ENCODE measurements at places on chromosomes 3 and 15. TPM values are rescaled to one million over a fixed set of nuclear protein-coding genes. Genes with fewer than 3 reads are reported as not detected.
A peak's percentile ranks its signal among the peaks of the same experiment; 100 is the strongest.

DNA sequence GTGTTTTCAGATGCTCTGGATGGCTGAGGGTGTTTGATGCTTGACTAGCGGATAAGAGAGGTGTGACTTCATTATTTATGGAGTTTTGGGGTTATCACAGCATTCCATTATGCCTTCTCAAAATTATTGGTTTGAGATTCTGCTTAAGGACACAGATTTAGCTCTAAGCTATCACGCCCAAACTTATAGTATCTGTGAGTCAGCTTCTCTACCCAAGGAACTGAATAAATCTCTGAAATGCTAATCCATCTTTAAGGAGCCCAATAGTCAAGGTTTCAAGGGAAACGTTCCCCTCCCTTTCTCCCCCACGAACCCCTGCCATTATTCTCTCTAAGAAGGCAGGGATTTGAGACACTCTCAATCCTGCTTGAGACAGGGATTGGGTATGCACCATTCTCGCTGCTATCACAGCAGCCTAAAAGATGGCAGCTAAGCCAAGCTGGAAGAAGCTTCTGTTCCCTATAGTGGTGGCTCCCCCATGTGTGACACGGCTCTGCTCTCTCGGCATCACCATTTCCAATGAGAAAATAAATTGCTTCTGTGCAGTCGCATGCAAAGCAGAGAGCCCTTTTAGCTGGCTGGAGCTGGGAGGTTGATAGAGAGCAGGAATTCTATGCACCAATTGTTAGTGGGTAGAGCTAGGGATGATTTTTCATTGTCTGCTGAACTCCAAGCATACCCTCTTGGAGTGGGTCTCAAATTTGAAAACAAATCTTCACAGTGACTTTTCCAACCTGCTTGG, 151.1 kb downstream of the IL20RB start:
- no peak for DNase-seq

GRCh38 chr3:136512381-136512780, 239.8 kb downstream of the STAG1 start:
- DNase-seq, result no peak

GRCh38 chr3:150268426-150269391, 139.4 kb upstream of the TSC22D2 start:
- DNase-seq, result no peak

GRCh38 chr3:177598097-177598833, 401.0 kb upstream of the TBL1XR1 start:
- no peak for DNase-seq

The CFAP44 gene
- total RNA-seq, result 2.1 TPM

The PDIA5 gene
- 8.8 TPM for total RNA-seq

- no peak for DNase-seq
Observed at GRCh38 chr3:122247087-122247824, 63.8 kb downstream of the CASR start.

DNA sequence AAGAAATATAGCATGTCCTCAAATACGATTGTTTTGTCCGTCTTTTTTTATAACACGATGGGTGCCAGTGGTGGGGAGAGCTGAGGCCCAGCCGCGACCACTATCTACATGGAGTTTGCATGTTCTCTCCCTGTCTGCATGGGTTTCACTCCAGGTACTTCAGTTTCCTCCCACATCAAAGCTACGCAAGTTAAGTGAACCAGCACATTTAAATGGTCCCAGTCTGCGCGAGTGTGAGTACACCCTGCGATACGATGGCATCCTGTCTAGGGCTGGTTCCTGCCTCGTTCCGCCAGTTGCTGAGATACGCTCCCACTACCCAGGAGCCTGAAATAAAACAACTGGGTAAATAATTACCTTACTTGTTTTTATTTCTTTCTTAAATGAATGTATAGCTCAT, 40.6 kb downstream of the ATP13A3 start:
- no peak for DNase-seq

DNA sequence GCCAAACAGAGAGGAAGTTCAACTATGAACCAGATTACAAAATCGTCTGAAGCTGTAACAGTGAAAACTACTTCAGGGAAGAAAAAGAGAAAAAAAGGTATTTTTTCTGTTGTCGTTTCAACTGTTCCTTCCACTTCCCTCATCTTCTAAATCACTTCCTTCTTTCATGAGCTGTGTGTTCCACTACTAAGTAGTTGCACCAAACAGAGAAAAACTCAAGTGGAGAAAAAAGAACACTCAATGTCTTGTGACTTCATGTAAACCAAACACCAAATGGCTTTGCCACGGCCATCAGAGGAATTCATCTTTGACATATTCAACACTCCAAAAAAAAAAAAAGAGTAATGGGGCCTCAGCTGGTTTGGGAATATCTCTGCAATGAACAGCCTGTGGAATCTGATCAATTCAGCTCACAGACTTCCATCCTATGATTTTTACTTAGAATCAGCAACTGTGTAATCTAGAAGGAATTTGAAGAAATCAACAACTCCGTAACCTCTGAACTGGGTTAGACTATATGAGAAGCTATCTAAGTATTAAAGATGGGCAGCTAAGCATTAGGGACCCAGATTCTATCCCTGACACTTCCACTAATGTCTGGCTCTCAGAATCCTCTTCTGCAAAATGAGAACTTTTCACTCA, 47.5 kb upstream of the RNF7 start:
- no peak for DNase-seq

GRCh38 chr15:71792521-71792920, 17.8 kb upstream of the NR2E3 start:
- DNase-seq, result no peak

The TF gene
- 5.8 TPM for total RNA-seq

The CD200 gene
- 1.4 TPM for total RNA-seq

GRCh38 chr3:136194409-136195257, 1.5 kb downstream of the MSL2 start:
- peak; percentile 80 for DNase-seq

DNA sequence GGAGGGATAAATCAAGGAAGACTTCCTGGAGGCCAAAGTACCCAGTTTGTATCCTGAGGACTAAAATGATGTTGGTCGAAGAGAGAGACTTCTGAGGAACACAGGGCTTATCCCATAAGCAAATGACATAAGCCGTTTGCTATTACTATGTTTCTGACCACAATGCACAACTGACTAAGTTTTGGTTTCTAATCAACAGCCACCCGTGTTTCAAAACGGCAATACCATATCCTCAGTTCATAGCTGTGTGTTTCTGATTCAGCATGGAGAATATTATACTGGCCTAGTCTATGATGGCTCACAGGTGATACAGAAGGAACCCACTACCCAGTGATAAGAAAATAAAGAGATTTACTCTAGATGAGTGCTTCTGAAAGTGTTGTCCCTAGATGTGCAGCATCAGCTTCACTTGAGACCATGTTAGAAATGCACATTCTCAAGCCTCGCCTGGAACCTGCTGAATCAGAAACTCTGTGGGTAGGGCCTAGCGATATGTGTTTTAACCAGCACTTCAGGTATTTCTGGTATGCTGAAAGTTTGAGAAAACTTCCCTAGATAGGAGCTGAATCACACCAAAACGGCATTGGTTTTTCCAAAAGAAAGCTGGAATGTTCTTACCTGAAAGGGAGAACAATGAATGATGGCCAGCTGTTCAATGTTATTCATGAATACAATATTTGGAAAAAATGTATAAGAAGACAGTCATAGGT, 639.7 kb upstream of the NR2F2 start:
- no peak for DNase-seq

GRCh38 chr3:60313951-60314461, 937.2 kb downstream of the FHIT start:
- DNase-seq, result no peak

GRCh38 chr3:12716605-12717151, 42.4 kb downstream of the TMEM40 start:
- DNase-seq, result no peak

- DNase-seq, result peak; percentile 35
Observed at GRCh38 chr15:84762840-84763572, 14.6 kb downstream of the ZNF592 start.

The SLC6A1 gene
- 2.1 TPM for total RNA-seq

The SCAANT1 gene
- not detected for total RNA-seq

DNA sequence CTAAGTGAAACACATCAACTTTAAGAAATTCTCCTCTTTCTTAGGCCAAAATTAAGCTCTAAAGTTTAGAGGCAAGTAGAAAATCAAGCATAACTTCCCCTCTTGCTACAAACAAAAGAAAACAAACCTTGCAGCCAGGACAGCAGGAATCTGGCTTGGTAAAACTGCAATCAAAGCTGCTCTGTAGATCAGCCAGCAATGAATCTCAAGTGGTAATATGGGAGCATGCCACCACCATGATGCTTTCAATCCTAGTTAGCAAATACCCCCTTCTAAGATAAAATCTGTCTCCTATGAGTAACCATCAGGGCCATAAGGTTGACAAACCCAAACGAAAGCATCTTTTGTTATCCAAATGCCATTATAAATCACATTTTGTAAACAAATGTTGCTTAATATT, 208.3 kb upstream of the PLSCR5 start:
- DNase-seq, result no peak

The CYP8B1 gene
- not detected for total RNA-seq

- DNase-seq, result no peak
Observed at GRCh38 chr3:112086875-112087524, 811 bp downstream of the C3orf52 start.

The MYZAP gene
- total RNA-seq, result 658 TPM

GRCh38 chr3:141876381-141876890, at the start of gene ATP1B3:
ATP1B3 (plus strand) TSS chr3:141876643; CDS start chr3:141876802, 159 bp downstream.
- DNase-seq, result peak; percentile 93

The LMOD3 gene
- 117 TPM for total RNA-seq

GRCh38 chr15:69577397-69577796, 124.8 kb downstream of the RPLP1 start:
- no peak for DNase-seq

- no peak for DNase-seq
Observed at GRCh38 chr3:158152186-158152585, 42.3 kb downstream of the RSRC1 start.

DNA sequence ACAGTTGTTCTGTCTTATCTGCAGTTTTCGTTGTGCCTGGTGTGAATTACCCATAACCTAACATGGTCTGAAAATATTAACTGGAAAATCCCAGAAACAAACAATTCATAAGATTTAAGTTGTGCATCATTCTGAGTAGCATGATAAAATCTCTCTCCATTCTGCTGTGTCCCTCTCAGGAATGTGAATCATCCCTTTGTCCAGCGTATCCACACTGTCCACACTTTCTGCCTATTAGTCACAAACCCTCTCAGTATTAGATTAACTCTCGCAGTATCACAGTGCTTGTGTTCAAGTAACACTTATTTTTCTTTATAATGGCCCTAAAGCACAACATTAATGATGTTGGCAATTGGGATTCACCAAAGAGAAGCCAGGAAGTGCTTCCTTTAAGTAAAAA, 203.2 kb downstream of the CGGBP1 start:
- no peak for DNase-seq

DNA sequence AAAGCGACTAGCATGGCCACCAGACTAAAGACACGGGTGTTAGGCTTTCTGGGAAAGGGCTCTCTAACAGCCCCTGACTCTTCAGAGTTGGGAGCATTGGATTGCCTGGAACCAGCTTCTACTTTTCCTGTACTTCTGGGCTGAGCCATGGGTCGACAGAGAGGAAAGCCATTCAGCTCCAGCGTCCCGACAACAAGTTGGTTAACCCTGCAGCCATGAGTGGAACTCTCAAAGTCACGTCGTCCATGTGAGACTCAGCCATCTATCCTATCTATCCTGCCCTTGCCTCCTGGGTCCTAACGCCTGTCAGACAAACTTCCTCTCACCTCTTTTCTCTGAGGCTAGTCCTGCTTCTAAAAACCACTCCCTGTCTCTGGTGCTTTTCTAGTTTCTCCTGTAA, 32.6 kb upstream of the TBC1D5 start:
- no peak for DNase-seq

The IGSF10 gene
- 0.83 TPM for total RNA-seq

DNA sequence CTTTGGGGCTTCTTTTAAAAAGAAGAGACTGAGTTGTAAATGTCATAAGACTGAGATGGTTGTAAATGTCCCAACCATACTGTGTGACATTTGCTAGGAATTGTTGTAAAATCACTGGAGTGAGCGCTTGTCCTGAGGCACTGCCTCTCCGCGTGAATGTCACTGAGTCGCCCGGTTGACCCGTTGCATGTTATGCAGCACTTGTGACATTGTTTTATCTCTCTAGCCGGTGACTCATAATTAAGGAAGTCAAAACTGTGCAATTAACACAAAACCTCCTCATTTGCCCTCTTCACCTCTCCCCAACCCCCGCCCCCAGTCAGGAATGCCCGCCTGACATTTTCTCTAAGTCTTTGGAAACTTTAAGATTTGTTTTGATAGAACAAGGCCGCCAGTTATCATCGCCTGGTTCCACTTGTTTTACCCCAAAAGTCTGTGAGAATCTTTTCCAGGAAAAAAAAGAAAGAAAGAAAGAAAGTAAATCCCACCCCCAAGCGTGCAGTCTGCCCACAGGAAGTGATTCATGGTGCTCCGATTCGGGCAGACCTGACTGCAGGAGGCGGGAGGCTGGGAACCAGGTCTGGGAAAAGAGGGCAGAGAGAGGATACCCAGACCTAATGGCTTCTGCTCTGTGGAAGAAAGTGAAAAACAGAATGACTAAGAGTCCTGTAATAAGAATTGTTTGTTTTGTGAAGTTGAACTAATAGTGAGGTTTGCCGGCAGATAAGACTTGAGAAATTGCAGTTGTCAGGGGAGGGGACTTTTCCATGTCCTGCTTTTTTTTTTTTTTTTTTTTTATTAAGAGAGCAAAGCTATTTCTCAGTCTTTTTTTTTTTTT, 84.8 kb downstream of the SMAD3 start:
- peak; percentile 77 for DNase-seq

DNA sequence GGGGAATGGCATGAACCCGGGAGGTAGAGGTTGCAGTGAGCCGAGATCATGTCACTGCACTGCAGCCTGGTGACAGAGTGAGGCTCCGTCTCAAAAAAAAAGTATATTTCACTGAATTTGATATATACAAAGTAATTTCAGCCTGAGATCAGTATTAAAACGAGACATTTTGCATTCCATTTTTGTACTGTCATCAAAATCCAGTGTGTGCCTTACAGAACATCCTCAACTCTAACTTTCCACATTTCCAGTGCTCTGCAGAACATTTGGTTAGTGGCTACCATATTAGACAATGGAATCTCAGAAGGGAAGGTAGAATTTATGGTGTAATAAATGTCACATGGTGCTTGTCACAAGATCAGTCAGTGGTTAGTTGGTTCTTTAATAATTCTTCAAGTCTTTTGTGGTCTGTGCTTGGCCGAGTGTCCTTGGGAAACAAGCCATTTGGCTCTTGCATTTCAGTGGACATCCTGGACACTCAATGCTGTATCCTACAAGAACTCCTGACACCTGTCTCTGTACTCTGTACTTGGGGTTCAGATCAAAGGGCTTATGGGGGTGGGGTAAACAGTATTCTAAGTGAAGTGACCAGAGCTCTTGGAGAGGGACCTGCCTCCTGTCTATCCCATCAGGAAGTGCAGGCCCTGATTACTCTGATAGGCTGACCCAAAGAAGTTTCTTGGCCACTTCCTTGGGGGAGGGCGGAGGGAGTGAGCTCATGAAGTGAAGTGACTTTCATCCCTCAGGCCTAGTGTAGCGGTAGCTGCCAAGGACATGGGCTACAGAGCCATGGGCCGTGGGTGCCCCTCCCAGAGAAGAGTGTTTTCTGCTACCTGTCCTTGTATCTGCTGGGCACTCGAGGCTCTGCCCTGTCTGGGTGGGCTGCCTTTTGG, 3.7 kb downstream of the ACVR2B start:
- no peak for DNase-seq

The LDHAL6B gene
- not detected for total RNA-seq

The SEMA6D gene
- 9.9 TPM for total RNA-seq

All from cardiac septum (tissue), 1 donor.